NCI-H524 treated with DMSO at 0.1 percent for 48 hours (cell line): ENCODE measurements at places on chromosomes 2 and 18.

GRCh38 chr2:218434456-218434855, 15.5 kb downstream of the VIL1 start:
- no peak for DNase-seq

- DNase-seq, result no peak
These were observed 5.2 kb upstream of the PPP4R1 start for GRCh38 chr18:9619545-9619944.

GRCh38 chr2:78538322-78538721, 487.2 kb upstream of the REG3G start:
- DNase-seq, result no peak

DNA sequence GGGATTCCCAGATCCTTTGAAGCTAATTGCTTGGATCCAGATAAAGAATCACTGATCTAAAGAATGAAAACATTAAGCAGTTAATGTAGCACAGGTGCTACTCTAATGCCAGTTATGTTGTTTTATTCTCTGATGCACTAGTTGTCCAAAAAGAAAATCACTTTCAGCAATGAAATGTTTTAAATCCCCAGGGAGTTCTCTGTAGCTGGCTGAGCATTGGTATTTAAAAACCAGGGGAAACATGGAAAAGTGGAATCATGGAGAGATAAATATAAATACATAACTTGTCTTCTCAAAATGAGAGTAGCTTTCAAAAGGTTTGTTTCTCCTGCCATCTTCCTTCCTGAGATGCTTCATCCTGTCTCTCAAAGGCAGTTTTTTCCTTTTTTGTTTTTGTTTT, 37.7 kb downstream of the CD302 start:
- DNase-seq, result no peak
